ENCODE measurements at places on chromosomes 16 and 17.

DNA sequence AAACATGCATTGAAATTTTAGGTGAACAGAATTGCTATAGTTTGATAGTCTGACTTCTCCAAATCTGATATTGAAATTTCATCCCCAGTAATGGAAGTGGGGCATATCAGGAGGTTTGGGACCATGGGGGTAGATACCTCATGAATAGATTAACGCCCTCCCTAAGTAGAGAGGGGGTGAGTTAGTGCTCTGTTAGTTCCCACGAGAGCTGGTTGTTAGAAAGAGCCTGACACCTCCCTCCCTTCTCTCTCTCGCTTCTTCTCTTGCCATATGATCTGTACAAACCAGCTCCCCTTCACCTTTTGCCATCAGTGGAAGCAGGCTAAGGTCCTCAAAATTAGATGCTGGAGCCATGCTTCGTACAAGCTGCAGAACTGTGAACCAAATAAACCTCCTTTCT is 78.8 kb downstream of the BRIP1 start:
- DNase-seq, result no peak

DNA sequence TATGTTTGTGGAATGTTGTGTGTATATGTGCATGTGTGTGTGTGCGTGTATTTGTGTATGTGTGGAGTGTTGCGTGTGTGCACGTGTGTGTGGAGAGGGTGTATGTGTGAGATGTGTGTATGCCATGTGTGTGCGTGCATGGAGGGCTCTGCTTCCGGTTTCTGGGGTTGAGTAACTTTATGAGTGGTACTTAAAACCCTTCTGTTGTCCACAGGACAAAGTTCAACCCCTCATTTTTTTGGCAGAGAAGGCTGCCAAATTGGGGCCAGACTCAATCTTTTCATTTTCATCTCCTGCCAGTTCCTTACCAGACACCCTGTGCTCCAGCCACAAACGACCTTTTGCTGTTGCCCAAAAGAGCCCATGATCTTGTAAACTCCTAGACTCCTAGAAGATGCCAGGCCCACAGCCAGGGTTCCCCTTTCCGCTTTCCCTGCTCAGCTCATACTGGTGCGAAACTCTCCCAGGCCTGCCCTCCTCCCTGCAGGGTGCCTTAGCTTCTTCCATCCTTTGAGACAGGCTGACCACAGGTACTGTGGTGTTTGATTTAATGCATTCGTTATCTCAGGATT is 100.2 kb downstream of the CMIP start:
- no peak for DNase-seq

DNA sequence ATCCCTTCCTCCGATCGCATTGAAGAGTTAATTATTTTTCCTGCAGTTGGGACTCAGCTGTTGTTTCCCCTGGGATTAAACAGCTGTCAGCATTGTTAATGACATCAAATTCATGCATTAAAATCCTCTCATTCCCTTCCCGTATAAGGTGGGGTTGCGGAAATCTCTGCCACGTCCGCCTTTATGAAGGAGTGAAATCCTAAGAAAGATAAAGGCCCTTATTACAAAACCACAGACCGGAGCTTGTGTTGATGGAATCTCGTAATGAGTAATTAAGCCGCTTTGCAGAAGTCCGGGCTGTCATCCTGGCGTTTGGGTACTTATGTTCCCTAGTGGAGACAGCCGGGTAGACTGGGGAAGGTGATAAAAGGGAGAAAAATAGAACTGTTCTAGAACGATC is 627.6 kb downstream of the MAF start:
- peak; percentile 82 for DNase-seq

GRCh38 chr16:26189536-26189935 is 497.8 kb downstream of the HS3ST4 start:
- DNase-seq, result no peak

DNA sequence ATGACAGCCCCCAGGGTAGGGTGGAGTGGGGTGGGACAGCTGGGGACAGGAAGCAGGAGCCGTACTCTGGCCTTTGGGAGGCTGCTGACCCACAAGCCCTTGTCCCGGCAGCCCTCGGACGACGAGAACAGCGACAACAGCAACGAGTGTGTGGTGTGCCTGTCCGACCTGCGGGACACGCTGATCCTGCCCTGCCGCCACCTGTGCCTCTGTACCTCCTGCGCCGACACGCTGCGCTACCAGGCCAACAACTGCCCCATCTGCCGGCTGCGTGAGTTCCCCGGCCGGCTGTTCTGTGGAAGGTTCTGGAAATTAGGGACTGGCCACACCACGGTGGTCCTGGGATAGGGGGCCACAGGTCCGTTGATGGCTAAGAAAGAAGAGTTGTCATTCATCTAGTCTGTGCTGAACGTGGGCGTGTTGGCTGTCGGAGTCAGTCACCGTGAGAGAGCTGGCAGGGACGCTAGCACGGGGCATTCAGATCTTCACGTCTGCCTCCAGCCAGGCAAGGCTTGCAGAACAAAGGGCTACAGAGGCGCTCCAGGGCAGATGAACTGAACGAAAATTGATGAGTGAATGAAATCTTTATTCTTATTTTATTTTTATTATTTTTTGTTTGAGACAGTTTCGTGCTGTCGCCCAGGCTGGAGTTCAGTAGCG is 19.8 kb upstream of the NUDT16L1 start:
- DNase-seq, result no peak

- DNase-seq, result no peak
Measured at GRCh38 chr17:46842835-46843234, 8.5 kb upstream of the WNT9B start.

- DNase-seq, result no peak
Measured at GRCh38 chr16:60815033-60815432, 1221.2 kb downstream of the CDH8 start.

DNA sequence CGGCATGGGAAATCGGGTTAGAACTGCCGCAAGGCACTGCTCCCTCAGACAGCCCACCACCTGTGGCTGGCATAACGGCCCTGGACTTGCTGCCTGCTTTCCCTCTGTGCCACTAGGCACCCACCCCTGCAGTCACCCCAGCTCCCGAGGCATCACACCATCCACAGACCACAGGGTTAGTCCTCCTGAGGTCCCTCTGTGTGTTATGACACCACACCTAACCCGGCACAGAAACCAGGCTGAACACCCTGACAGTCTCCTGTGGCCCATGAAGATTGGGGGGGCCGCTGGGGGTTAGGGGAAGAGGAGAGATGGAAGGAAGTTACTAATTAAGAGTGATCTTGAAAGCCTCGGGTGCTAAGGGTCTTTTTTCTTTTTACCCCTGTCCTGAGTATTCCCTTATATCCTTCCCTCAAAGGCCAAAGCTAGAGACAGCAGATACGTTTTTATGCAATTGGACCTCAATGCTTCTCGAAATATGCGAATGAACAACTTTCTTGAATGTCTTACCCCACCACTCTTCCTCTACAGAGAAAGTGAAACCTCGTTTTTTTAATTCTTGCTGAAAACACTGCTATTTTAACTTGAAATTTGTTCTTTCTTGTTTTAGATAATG is 7.0 kb downstream of the CYTH1 start:
- DNase-seq, result no peak

GRCh38 chr16:67537636-67538591 is 9.3 kb downstream of the RIPOR1 start:
- no peak for DNase-seq

DNA sequence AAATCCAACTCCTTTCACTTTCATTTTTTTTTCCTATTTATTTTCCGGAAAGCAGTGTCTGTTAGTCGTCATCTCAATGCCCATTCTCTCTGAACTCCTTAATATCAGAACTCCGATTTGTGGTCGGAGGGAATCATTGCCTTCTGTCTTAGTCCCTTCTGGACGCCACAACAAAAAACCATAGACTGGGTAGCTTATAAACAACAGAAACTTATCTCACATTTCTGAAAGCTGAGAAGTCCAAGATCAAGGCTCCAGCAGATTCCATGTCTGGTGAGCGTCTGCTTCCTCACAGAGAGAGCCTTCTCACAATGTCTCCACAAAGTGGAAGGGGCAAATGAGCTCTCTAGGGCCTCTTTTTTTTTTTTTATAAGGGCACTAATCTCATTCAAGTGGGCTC is 296.6 kb upstream of the CDH11 start:
- DNase-seq, result no peak
